NCI-H526 (cell line): ENCODE measurements at places on chromosomes 3 and 15.

DNA sequence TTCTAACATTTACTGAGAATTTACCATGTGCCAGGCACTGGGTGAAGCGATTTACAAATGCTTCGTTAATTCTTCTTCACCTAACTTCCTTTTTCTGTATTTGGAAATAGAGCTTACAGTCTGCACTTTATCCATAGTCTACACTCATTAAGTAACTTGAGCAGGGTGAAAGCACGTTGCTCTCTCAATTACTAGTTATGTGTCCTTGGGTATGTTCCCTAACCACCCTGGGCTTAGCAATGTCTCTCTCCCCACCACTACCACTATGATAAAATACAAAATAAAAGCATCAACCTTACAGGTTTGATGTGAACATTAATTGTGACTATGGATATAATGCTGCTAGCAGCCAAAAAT lies 172.9 kb upstream of the SLC2A2 start:
- no peak for DNase-seq

DNA sequence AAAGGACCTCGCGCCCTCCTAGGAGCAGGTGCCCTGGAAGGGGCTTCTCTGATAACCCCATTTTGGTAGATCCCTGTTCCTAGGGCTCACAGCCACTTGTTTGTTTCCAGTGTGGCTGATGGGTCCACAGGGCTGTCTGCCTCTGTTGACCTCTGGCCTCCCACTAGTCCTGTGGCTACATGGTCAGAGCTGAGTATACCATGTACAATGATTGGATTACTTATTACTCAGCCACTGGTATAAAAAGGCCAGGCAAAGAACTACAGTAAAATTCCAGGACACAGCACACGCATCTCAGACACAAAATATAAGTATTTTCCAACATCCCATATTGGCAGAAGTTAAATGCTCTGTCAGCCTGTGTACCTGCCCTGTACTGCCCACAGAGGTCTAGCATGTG lies 277.3 kb downstream of the GABRG3 start:
- DNase-seq: no peak

- no peak for DNase-seq
These were observed 6.3 kb upstream of the FES start for GRCh38 chr15:90877996-90878395.

- no peak for DNase-seq
These were observed 1.1 kb downstream of the BLM start for GRCh38 chr15:90718232-90718631.

DNA sequence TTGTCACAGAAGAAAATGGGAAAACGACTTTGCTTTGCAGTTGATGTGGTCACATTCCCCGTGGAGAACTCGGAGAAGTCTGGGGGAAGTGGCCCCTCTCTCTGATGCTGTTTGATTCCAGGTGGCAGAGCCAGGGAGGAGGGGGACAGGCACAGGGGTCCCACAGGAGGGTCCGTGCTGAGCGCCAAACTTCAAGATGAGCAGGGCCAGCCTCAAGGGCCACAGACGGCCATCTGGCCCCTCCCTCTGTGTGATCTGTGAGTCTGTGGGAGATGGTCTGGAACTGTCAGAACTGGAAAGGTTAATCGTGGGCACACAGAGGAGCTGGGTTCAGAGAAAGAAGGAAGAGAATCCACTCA lies 23.1 kb upstream of the CORO2B start:
- no peak for DNase-seq

DNA sequence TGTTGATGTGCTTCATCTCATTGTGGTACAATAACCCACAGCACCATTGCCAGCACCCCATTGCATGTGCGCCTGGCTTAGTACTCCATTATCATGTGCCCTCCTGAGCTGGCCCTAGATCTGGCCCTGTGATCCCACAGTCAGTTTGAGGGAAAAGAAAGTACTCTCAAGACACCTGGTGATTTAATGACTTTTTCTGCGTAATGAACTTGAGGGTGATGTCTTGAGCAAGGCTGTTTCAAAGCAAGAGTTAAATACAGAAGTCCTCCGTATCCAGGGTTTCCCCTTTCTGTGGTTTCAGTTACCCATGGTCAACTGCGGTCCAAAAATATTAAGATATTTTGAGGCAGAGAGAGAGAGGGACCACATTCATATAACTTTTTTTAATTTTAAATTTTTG lies 16.3 kb downstream of the C3orf20 start:
- no peak for DNase-seq

- DNase-seq: peak; percentile 17
These were observed 848 bp upstream of the CADPS start for GRCh38 chr3:62876064-62876463.

GRCh38 chr3:179186426-179186825 lies 38.3 kb downstream of the PIK3CA start:
- no peak for DNase-seq

DNA sequence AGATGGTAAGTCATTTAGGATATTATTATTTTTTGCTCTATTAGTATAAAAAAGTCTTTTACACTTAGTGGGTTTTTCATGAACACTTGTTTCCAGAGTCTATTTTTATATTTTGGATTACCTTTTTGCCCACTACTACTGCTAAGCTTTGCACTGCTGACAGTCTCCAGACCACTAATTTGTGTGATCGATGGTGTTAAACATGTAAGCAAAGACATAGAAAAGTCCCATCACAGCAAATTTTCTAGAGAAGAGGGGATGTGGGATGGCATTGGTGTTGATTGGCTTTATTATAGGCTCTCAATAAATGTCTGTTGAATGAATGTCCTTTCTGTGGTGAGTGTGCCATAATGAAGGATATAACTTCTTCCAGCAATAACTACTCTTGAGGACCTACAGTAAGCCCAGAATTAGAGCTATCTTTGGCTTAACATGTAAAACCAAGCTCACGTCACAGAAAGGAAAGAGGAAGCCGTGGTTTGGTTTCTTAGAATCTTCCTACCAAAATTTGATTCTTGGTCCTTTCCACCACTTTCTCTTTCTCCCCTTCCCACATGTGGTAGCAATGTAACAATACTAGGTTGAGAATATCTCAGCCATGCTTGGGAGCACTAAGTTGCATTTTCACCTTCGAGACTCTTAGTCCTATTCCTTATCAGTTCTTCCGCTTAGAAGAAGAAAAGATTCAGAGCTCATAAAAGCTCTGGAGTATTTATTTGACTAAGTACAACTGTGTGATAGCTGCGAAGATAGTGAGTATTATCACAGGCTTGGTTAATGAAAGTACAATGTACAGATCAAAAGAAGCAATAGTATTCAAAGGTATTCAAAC lies 90.6 kb upstream of the UMPS start:
- DNase-seq: no peak

DNA sequence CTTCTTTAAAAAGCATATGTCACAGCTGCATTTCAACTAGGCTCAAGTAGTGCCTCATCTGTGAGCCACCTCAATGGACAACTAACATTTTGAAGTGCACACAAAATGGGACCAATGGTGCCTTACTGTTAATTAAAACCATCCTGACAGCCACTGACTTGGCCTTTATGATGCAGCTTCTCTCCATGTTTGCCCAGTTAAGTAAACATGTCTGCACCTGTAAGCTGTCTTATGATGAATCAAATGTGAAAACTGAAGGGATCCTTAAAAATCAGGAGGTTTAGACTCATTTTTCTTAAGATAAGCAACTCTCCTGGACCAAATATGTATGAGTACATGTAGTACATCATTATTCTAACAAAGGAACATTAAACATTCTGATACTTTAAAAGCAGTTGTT lies 861.6 kb downstream of the ROBO1 start:
- DNase-seq: no peak

DNA sequence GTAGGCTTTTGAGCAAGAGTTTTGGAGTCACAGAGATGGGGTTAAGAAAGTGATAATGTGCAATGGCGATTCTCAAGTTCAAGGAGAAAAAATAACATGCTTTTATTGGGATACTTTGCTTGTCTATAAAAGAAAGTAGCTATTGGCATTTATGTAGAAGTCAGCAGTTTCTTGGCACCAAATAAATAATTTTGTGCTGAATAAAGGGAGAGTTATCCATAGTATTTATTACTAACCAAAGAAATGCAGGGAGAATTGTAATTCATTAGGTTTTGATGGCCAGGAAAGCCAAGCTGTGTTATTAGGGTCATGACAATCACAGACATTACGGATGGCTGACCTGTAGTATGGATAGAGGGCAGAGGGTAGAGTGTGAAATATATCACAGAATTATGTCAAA lies 33.1 kb downstream of the BTD start:
- no peak for DNase-seq

DNA sequence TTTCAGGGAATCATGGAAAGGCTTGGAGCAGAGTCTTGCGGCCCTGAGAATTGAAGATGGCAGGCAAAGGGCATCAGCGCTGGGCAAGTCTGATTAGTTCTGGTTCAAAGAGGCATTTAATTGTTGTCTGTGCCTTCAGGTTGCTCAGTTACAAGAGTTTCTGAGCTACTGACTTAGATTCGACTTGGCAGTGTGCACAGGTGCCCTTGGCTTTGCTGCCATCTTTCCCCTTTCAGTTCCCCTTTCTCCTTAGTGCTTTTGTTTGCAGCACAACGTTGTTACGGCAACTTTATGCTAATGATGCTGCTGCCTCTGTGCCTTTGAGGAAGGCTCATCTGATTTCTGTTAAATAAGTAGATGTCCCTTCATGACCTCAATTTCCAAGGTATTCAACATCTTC lies 12.5 kb downstream of the P2RY14 start:
- DNase-seq: peak; percentile 43

DNA sequence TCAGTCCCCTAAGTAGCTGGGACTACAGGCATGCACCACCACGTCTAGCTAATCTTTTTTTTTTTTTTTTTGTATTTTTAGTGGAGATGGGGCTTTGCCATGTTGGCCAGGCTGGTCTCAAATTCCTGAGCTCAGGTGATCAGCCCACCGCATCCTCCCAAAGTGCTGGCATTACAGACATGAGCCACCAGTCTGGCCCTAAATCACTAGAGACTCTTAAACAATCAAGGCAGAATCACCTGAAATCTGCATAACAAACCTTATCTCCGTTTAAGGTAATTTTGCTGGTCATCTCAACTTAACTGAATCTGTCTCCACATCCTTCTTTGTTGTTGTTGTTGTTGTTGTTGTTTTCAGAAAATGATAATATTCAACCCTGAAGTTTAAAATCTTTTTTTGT lies 5.6 kb upstream of the TRMT10C start:
- no peak for DNase-seq

DNA sequence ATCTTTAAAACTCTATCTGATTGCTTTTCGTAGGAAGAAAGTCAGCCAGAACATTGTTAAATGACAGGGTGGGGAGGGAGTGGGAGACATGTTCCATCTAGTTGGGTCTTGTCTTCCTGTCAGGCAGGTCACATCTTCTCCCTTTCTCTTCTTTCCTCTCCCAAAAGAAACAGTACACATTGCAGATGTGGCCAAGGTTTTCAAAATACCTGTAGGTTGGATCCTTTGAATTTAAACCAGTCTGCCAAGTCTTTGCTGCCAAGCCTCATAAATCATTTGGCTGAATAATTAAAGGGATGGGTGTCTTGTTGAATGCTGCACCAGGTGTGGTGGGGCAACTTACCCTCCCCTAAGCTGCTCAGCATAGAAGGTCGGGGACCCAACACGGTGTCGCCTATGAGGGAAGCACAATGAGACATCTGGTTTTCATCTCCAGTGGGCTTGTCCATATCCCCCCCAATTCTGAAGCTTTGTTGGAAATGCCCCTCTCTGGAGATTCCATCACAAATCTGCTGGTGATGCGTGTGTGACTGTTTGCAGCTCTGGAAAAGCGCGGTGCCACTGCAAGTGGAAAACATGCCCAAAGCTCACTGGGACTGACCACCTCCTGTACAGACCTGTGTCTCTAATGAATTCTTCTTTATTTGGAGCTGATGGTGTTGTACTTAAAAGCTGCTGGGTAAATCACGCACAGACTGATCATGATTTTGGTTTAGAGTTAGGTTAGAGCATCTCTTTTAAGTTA lies 112.6 kb downstream of the FILIP1L start:
- DNase-seq: no peak

DNA sequence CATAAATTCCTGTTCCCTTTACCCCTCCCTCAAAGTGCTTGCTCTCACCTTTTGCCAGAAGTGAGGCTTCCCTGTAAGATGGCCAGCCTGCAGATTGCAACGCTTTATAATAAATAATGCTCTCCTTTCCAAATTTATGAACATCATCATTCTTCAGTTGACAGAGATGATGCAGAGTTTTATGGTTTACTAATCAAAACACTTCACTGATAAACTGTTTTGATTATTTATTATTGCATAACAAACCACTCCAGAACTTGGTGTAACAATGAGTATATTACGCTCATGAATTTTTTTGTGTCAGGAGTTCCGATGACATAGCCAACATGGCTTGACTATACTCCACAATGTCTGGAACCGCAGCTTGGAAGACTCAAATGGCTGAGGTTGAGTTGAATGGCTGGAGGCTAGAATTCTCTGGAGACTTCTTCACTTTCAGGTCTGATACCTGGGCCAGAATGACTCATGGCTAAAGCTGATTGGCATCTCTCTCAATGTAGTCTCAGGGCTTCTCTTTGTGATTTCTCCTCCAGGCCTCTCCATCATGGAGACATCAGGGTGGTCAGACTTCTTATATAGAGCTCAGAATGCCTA lies 27.3 kb upstream of the TGFBR2 start:
- no peak for DNase-seq

- no peak for DNase-seq
These were observed 523.0 kb downstream of the NTRK3 start for GRCh38 chr15:87733541-87733941.

DNA sequence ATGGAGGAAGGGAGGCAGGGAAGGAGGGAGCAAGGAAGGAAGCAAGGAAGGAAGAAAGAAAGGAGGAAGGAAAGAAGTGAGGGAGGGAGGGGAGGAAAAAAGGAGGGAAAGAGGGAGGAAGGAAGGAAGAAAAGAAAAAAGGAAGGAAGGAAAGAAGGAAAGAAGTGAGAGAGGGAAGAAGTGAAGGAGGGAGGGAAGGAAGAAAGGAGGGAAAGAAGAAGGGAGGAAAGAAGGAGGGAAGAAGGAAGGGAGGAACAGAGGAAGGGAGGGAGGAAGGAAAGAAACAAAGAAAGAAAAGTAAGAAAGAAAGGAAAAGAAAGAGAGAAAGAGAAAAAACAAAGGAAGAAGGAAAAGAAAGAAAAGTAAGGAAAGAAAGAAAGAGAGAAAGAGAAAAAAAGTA lies 183.0 kb upstream of the SLC24A5 start:
- no peak for DNase-seq

GRCh38 chr3:175648899-175649298 lies 789.8 kb downstream of the NAALADL2 start:
- no peak for DNase-seq

- DNase-seq: no peak
These were observed 78.5 kb upstream of the RBMS3 start for GRCh38 chr3:29202378-29202777.

DNA sequence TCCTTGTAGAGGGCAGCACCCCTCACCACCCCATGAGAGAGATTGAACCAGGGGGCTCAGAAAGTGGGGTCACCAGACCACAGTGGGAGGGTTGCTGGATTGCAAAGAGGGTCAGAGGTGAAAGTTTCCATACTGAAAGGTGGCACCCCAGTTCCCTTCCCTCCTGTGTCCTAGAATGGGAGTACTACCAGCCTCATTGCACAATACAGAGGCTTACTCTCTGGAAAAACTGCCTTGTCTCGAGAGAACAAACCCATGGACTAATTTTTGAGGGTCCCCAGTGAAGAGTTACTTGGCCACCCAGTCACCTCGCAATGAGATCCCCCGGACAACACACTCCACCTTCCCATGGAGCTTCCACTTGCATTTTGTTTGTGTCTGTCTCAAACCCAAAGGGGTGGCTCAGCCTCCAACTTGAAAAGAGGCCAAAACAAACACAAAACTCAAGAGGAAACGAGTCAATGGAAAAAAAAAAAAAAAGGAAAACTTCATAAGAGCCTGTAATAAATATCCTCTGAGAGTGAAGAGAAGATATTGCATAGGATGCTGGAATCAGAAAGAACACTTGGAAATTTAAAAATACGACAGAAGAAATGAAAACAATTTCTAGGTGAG lies 18.6 kb downstream of the MESP2 start:
- no peak for DNase-seq
